ENCODE measurements at places on chromosomes 1 and 21.

DNA sequence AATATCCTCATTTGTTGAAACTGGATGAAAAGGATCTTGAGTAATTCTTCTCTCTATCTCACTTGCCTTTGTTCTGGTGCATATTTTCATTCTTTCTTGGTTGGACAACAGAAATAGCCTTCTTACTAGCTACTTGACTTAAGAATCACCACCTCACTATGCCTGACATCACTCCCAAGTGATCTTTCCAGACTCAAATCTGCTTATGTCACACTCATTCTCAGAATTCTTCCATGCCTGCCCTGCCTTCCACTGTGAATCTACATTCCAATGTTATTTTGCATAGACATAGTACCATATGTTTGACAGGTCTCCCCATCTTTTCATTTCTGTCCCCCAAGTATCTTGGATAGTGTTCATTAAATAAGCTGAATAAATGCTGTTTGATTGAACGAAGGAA, 78.5 kb upstream of the DPYD start:
- peak; percentile 98 for DNase-seq

DNA sequence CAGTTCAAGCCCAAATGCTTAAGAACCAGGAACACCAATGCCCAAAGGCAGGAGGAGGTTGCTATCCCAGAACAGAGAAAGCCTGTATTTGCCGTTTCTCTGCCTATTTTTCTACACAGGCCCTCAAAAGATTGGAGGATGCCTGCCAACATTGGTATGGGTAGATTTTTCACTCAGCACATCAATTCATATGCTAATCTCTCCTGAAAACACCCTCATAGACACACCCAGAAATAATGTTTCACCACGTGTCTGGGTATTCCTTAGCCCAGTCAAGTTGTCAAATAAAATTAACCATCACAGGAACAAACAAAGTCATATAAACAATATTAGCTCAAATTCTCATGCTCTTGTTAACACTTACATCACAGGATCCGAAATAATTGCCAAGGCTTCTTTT, 121.9 kb downstream of the RGS21 start:
- DNase-seq, result no peak

GRCh38 chr1:53893999-53894636, at the start of gene DIO1:
TSS of gene DIO1 (plus strand) at chr1:53894187. CDS start at chr1:53894211, 24 bp downstream.
- DNase-seq, result no peak

- no peak for DNase-seq
Measured at GRCh38 chr1:8013800-8014199, 12.3 kb downstream of the ERRFI1 start.

DNA sequence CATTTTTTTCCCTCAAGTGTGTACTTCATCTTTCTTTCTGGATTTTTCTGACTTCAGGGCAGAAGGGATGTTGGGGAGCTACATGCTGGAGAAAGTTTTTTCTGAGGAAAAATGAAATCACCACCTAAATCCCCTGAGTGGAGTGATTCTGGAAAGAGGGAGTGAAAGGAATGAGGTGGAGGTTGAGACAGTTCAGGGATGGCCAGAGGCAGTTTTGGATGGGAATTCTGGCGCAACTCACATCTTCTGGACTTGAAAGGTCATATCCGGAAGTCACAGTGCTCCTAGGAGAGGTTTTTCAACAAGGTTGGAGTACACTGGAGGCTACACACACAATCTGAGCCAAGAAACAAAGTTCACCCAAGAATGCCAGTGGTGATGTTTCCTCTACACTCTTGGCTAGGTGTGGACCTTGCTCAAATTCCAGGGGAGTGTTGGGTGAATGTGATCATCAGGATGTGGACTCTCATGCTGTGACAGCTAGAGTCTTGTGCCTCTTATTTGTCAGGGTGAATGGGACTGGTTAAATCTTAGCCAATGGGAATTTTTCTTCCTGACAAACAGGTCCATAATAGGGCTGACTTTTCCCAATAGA, 161.5 kb downstream of the HLX start:
- DNase-seq, result no peak

- no peak for DNase-seq
Measured at GRCh38 chr1:118183586-118183985, 1.4 kb downstream of the SPAG17 start.
